ENCODE measurements at places on chromosomes 3 and 15.

GRCh38 chr3:66394753-66395249 is 106.0 kb downstream of the LRIG1 start:
- H3K36me3 ChIP-seq: peaks cover 14% of the 10 kb centered on the region
- H3K4me1 ChIP-seq: peaks cover 19% of the 10 kb centered on the region
- H3K27ac ChIP-seq: peak overlapping the region; percentile 95
- no peaks in the 10 kb centered on the region for H3K27me3 ChIP-seq
- H3K4me3 ChIP-seq: peak overlapping the region; percentile 81

DNA sequence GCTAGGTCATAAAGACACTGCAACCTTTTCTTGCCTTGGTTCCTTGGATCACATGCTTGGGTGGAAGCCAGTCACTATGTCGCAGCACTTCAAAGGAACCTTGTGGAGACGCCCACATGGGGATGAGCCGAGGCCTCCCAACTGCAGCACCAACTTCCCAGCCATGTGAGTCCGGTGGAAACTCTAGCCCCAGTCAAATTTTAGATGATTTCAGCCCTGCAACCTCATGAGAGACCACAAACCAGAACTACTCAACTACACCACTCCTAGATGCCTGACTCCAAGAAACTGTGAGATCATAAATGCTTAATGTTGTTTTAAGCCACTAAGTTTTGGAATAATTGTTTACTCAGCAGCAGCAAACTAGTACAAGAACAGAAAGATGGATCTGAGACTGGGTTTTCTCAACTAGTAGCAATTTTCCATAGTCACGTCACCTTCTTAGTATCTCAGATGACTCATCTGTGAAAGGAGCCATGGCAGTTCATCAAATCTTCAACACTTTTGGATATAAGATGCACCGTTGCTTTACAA is 86.5 kb downstream of the MB21D2 start:
- no peak overlapping the region for H3K4me3 ChIP-seq
- no peak overlapping the region for H3K27ac ChIP-seq
- H3K4me1 ChIP-seq: peaks cover 15% of the 10 kb centered on the region
- no peak for DNase-seq
- H3K36me3 ChIP-seq: peaks cover 8% of the 10 kb centered on the region

GRCh38 chr3:89057398-89057797 is 50.0 kb upstream of the EPHA3 start:
- no peaks in the 10 kb centered on the region for H3K36me3 ChIP-seq
- H3K4me3 ChIP-seq: no peak overlapping the region
- no peak overlapping the region for H3K27ac ChIP-seq

DNA sequence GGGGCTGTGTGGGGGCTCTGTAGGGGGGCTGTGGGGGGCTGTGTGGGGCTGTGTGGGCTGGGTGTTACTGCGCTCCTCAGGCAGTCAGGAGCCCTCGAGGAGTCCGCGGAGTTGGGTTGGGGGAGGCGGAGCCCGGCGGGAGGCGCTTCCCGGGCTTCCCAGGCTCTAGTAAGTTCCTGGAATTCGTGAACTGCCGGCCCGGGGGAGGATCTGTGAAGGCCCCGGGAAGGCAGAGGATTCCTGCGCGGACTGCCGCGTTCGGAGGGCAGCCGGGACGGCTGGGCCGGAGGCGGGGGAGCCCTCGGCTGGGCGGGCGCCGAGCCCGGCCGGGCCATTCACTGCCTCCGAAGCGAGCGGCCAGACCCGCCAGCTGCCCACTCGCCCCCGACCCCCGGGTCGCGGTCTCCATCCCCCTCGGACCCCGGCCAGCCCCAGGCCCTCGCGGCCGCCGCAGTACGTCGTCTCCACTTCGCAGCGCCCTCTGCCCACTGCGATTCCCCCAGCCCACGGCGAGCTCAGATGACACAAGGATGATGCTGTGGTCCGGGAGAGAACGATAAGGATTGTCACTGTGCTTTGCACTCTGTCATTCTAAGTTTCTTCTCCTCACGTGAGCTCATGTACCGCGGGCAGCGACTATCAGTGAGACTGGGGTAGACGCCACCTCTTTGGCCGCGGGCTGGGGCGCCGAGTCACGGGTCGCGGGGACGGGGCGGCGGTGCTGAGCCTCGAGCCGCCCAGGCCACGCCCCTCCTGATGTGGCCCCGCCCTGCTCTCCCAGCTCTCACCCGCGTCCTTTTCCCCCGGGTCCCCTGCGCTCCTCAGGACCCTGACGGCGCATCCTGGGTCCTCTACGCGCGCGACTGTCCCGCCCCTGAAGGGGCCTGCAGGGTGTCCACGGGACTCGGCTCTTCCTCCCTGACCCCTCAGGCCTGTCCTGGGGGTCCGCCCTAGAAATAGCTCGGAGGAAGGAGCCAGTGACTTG is 65.3 kb downstream of the KLF13 start:
- peaks cover 37% of the 10 kb centered on the region for H3K4me1 ChIP-seq
- H3K36me3 ChIP-seq: peaks cover 12% of the 10 kb centered on the region
- peak; percentile 93 for DNase-seq
- H3K4me3 ChIP-seq: peak overlapping the region; percentile 93

DNA sequence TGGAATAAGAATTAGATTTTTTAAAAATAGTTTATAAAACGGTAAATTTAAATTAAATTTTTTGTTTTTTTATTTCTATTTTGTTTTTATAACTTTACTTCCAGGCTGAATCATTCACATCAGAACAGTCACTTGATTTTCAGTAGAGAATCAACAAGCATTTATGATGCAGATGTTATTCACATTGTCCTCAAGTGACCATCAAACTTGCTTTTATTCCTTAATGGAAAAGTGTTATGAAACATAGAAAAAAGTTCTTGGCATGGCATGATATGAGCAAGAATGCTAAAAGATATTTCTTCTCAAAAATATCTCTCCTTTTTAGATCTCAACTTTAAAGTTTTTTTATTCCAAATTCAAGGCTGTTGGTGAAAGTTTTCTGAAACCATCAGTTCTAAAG is 70.9 kb upstream of the TGFBR2 start:
- no peak overlapping the region for H3K4me3 ChIP-seq
- no peak for DNase-seq
- H3K36me3 ChIP-seq: peaks cover 5% of the 10 kb centered on the region
- H3K27ac ChIP-seq: no peak overlapping the region

GRCh38 chr3:46271209-46271745 is 29.0 kb downstream of the CCR3 start:
- no peak overlapping the region for H3K4me3 ChIP-seq
- H3K36me3 ChIP-seq: peaks cover 38% of the 10 kb centered on the region
- H3K4me1 ChIP-seq: peaks cover 44% of the 10 kb centered on the region
- H3K27ac ChIP-seq: no peak overlapping the region

GRCh38 chr15:52136442-52136980 is 23.9 kb upstream of the BCL2L10 start:
- no peak overlapping the region for H3K27ac ChIP-seq
- H3K36me3 ChIP-seq: peaks cover 19% of the 10 kb centered on the region
- H3K27me3 ChIP-seq: no peaks in the 10 kb centered on the region
- no peak for DNase-seq
- peaks cover 15% of the 10 kb centered on the region for H3K4me1 ChIP-seq

- peaks cover 10% of the 10 kb centered on the region for H3K27me3 ChIP-seq
- no peaks in the 10 kb centered on the region for H3K4me1 ChIP-seq
- H3K36me3 ChIP-seq: no peaks in the 10 kb centered on the region
- H3K27ac ChIP-seq: no peak overlapping the region
- DNase-seq: no peak
Observed at GRCh38 chr15:71434774-71435173, 319.5 kb downstream of the THSD4 start.

GRCh38 chr15:65638681-65639089 is 16.9 kb downstream of the SLC24A1 start:
- peak overlapping the region; percentile 61 for H3K4me3 ChIP-seq
- H3K36me3 ChIP-seq: no peaks in the 10 kb centered on the region
- H3K27me3 ChIP-seq: no peaks in the 10 kb centered on the region
- peak overlapping the region; percentile 43 for H3K27ac ChIP-seq
- DNase-seq: no peak

- no peak overlapping the region for H3K27ac ChIP-seq
- H3K27me3 ChIP-seq: no peaks in the 10 kb centered on the region
- no peak overlapping the region for H3K4me3 ChIP-seq
- H3K36me3 ChIP-seq: no peaks in the 10 kb centered on the region
- no peaks in the 10 kb centered on the region for H3K4me1 ChIP-seq
Observed at GRCh38 chr3:148789906-148790305, 37.7 kb upstream of the CPB1 start.

DNA sequence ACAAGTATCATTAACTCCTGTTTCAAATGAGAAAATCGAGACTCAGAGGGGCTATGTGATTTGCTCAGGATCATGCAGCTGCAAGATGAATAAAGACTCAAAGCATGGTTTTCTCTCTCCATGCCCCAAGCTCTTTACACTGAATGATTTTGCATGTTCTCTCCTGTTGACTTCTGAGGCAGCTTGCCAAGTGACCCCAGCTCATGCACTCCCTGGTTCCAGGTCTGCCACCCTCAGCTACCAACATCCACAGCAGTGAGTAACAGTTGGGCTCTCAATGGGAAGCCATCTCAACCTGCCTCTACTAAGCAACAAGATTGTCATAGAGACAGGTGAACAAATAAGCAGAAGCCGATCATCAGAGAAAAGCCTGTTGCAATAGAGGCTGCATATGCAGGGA is 116.9 kb upstream of the GADL1 start:
- H3K4me3 ChIP-seq: no peak overlapping the region
- H3K36me3 ChIP-seq: peaks cover 2% of the 10 kb centered on the region
- peaks cover 5% of the 10 kb centered on the region for H3K27me3 ChIP-seq

- H3K4me1 ChIP-seq: no peaks in the 10 kb centered on the region
- no peak overlapping the region for H3K27ac ChIP-seq
- H3K27me3 ChIP-seq: peaks cover 13% of the 10 kb centered on the region
- H3K36me3 ChIP-seq: no peaks in the 10 kb centered on the region
- H3K4me3 ChIP-seq: no peak overlapping the region
- no peak for DNase-seq
Observed at GRCh38 chr3:40576396-40576795, 51.6 kb downstream of the ZNF621 start.

DNA sequence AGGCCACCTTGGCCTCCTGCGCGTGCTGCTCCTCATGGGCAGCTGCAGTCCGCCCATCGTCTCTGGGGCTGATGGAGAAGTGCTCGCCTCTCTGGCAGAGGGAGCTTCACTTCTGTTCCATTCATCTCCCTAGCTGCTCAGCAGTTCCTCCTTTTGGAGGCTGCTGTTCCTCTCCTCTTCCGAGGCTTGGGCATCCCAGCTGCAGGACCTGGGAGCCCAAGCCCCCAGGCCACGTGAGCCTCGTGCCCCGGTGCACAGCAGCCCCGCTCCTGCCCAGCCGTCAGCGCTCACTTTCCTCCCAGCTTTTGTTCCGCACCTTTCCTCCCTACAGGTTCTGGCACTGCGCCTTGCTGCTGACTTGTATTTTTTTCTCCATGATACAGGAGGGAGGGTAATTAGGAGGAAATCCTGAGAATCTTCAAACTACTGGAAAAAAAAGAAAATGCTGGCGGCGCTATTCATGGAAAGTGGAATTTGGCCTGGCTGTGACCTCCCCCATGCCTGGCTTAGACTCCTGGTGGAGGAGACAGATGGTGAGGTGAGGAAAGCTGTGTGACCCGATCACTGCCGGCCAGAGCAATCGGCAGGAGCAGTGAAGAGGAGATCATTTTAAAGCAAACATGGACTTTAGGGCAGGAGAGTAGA is 210.1 kb downstream of the CHST2 start:
- no peak overlapping the region for H3K27ac ChIP-seq
- no peaks in the 10 kb centered on the region for H3K27me3 ChIP-seq
- H3K4me1 ChIP-seq: peaks cover 7% of the 10 kb centered on the region
- H3K4me3 ChIP-seq: no peak overlapping the region
- H3K36me3 ChIP-seq: peaks cover 4% of the 10 kb centered on the region

All from activated naive CD8-positive, alpha-beta T cell treated with anti-CD3 and anti-CD28 coated beads, Interleukin-2, amount 10 ng/mL, durations not matched to agents 7 days and 5 days (primary cell).